ENCODE measurements at places on chromosomes 6 and 20.

DNA sequence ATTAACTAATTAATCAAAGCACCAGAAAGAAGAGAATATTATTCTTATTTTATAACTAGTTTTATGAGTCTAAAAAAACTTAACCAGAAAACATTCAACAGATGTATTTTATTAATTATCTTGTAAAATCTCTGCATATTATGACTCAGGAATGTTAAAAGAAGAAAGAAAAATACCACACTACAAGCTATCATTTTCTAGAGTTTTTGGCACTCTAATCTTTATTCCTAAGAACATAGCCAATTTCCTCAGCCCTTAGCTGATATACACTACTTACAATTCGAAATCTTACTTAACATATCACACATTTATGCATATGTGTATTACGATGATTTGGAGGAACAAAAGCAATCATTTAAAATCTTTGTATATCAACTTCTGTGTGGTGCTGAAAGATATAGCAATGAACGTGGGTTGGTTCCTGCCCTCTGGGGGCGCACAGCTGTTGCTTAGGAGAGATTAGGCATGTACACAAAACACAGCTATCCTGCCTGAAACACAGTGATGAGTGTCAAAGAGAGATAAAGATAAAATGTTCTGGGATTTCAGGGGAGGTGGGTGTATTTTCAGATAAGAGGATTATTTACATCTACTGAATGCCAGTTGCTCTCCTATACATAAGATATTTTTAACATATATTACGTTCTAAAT lies 404.5 kb downstream of the SYNE1 start:
- DNase-seq = no peak

GRCh38 chr6:31065556-31065955 lies 46.8 kb downstream of the C6orf15 start:
- DNase-seq = no peak

GRCh38 chr20:50514750-50515149 lies 4.6 kb downstream of the PTPN1 start:
- no peak for DNase-seq

DNA sequence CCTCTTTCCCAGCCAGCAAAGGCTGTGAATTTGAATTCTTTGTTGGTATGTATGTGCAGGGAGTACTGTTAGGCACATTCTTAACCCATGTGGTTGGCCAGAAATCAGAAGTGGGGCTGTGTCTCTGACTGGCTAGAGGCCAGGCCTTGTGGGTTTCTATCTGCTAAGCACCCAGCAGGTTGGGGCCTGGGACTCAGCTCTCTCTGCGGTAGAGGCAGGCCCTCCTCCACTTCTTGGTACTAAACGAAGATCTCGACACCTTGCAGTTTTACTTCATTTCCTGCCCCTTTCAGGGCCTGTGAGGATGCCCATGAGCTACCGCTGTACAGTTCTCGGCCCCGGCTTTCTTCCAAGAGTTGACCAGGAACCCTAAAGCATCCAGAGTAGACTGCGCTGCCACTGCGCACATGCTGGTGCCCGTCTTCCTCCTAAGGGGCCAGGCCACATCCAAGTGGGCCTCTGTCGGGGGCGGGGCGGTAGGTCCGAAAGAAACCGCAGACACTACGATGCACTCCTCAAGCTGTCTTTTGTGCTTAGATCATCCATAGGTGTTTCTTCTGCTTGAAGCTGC lies 51.1 kb downstream of the TCP11 start:
- DNase-seq = no peak

DNA sequence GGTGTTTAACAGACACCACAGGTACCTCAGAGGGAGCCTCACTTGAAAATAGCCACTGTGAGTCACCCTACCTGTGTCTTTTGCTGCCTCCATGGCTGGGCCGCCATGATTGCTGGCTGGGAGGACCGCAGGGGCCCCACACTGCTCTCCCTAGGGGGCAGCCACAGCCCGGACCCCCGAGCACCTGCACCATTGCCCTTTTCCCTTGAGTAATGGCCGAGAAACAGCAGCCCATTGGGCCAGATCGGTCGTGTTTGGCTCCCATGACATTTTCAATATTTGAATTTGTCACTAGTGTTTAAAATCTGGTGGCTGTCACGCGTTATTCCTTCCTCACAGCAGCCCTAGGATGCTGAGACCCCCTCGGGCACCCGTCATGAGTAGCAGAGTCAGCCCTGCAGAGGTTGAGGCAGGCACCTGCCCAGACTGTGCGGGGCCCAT lies 6.7 kb downstream of the ZBP1 start:
- no peak for DNase-seq

DNA sequence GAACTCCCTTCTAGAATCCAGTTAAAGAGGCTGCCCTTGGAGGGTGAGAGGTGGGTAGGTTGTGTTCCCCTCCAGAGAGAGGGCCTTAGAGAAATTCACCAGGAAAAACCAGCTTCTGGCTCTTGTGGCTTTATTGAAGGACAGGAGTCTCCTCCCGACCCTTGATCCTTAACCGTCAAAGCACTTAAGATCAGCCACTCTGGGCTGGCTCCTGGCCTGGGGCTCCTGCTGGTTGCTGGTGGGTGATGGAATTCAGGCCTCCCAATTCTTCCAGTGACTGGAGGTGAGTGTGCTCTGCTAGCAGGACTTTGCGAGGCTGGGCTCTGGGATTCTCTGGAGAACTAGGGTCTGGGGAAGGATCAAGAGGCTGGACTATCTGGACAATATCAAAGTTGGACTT lies 75.6 kb upstream of the LGSN start:
- no peak for DNase-seq

DNA sequence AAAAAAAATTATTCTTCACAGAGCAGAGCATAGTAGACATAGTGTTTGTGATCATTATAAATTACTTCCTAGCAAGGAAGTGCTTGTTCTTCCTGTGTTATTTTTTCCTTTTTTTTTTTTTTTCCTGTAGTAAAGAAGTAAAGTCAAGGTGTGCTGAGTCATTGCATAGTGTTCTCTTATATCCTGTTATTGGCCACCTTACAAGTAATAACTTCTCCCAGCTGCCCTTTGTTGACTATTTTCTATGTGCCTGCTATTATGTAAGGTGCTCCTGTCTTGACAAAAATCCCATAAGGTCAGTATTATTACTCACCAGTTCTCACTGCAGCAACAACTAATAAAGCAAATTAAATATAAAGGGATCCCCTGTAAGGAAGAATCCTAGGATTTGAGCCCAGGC lies 195.3 kb downstream of the GJA1 start:
- no peak for DNase-seq

DNA sequence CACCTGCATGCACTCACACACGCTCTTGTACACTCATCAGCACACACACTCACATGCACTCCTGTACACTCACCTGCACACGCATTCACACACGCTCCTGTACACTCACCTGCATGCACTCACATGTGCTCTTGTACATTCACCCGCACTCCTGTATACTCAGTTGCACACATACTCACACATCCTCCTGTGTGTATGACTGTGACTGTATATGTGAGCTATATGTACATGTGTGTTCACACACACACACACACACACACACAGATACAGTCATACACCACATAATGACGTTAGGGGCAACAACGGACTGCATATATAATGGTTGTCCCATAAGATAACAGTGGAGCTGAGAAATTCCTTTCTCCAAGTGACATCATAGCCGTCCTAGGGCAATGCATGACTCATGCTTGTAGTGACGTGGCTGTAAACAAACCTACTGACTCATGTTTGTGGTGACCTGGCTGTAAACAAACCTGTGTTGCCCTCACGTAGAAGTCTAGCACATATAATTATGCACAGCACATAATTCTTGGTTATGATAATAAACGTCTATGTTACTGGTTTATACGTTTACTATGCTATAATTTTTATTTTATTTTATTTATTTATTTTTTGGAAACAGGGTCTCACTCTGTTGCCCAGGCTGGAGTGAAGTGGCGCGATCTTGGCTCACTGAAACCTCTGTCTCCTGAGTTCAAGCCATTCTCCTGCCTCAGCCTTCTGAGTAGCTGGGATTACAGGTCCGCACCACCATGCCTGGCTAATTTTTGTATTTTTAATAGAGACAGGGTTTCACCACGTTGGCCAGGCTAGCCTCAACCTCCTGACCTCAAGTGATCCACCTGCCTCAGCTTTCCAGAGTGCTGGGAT lies 22.8 kb upstream of the TAF4 start:
- no peak for DNase-seq

GRCh38 chr6:158548418-158549161 lies 11.3 kb upstream of the TMEM181 start:
- no peak for DNase-seq

GRCh38 chr6:97068211-97068610 lies 143.7 kb downstream of the KLHL32 start:
- no peak for DNase-seq

GRCh38 chr6:32968867-32969684 lies 682 bp downstream of the BRD2 start:
- DNase-seq = peak; percentile 54

DNA sequence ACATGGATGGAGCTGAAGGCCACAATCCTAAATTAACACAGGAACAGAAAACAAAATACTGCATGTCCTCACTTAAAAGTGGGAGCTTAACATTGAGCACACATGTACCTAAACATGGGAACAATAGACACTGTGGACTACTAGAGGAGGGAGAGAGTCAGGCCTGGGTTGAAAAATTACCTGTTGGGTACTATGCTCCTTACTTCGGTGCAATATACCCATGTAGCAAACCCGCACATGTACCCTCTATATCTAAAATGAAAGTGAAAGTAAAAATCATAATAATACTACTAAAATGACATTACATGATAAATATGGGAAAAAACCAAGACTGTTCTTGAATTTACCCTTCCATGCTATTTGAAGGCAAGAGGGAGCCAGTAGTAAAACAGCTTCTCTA lies 1273.8 kb upstream of the ADGRB3 start:
- DNase-seq = no peak

GRCh38 chr6:36815962-36816735 lies 23.1 kb downstream of the CPNE5 start:
- no peak for DNase-seq

DNA sequence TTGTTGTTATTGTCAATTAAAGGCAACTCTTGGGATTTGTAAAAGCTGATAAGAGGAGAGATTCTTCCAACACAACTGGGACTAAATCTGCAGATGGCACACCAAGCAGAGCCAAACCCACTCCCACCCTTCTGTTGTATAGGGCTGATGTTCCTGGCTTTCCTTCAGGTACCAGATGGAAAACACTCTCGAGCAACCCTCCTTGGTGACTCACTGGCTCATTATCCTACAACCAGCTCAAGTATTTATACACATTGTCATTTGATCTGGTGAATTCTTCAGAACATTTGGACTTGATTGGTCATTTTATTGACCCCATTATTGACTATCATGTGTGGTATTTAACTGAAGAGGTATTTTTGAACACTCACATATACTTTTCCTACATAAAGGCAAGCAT lies 190.3 kb upstream of the PCSK2 start:
- no peak for DNase-seq

DNA sequence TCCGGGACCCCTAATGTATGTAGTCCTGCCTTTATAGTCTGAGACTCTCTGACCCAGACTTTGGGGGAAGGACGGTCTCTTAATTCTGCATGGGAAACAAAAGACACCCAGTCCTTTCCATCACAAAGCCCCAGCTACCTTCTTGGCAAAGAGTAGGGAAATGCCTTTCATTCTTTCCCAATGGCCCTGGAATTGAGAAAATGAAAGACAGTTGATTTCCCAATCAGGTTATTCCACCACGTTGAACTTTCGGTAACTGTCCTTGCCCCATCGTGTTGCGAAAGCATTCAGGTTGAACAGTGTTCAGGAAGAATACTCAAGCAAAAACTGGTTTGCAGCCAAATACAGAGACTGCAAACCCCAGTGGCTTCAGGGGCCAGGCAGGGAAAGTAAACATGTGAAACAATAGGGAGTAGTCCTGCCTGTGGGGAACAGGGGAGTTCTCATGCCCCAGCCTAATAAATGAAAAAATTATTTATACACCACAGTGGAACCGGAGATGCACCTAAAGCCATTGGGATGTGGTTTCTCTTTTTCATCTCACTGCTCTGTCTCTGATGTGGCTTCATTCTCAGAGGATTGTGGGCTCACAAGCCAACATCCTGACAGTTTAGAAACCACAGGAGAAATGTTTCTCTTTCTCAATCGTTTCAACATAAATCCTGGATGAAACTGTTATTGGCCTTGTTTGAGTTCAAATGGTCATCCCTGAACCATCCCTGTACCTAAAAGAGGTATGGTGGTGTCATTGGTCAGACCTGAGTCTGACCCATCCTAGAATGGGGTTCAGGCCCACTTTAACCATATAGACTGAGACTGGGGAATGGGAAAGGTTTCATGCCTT lies 44.2 kb upstream of the SLC9A8 start:
- DNase-seq = no peak

DNA sequence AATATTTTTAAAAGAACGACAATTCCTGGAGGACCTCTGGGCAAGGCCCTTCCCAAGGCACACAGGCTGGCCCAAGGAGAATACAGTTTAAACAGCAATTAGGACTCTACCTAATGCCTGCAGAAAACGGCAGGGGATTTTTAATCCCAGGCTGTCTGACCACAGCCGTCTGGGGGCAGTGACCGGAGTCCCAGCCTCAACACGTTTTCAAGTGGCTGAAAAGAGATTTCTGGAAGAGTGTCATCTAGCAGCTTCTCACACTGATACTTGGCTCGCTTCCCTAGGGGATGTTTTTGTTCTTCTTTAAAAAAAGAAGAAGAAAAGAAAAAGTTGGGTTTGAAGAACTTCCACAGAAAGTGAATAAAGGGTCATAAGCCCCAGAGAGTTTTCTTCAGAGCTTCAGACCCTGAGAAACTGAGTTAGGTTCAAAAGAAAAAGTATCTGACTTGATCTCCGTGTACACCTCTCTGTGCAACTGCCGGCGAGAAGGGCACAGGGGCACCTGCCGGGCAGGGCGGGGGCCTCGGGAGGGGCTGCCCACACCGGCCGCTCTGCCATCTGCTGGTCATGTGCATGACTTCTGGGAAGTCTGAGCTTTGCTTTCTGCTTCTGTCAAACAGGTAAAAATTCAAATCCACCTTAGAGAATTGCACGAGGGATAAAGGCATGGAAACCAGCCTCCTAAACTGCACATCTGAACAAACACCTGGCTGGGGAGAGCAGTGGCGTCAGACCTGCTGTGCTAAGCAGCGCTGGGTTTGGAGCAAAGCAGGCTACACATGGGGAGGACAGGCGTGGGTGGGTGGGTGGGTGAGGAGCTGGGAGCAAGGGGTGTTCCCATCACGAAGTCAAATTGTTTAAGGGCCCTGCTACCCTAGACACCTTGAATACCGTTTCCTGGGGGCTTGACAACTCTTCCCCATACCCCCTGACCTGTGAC lies 33.0 kb downstream of the RRBP1 start:
- no peak for DNase-seq

- no peak for DNase-seq
These were observed 37.7 kb downstream of the F13A1 start for GRCh38 chr6:6282716-6283115.

GRCh38 chr6:142624978-142625715 lies 319.8 kb downstream of the HIVEP2 start:
- no peak for DNase-seq

- no peak for DNase-seq
These were observed 431.0 kb downstream of the CDKAL1 start for GRCh38 chr6:20965276-20965675.

DNA sequence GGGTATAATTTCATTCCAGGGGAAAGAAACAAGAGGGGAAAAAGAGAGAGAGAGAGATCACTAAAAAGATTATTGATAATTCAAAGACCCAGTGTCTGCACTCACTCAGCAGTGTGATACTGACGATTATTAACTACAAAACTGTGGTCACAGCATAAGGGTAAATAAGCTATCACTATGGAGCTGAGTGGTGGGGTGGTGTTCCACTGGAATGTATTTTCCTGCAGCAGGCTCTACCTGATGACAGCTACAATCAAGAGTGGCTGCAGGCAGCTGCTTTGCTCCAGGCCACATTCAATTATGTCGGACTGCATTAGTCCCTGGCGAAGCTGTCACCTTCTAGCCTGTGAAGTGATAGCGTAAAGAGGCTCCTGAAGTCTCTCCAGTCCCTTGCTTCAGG lies 122.2 kb upstream of the TFAP2D start:
- no peak for DNase-seq
